Spinal cord (tissue), 10 donors: ENCODE measurements at places on chromosomes 11 and 22.

- no peak for DNase-seq
Measured at GRCh38 chr22:39785232-39785631, 108.3 kb downstream of the ENTHD1 start.

DNA sequence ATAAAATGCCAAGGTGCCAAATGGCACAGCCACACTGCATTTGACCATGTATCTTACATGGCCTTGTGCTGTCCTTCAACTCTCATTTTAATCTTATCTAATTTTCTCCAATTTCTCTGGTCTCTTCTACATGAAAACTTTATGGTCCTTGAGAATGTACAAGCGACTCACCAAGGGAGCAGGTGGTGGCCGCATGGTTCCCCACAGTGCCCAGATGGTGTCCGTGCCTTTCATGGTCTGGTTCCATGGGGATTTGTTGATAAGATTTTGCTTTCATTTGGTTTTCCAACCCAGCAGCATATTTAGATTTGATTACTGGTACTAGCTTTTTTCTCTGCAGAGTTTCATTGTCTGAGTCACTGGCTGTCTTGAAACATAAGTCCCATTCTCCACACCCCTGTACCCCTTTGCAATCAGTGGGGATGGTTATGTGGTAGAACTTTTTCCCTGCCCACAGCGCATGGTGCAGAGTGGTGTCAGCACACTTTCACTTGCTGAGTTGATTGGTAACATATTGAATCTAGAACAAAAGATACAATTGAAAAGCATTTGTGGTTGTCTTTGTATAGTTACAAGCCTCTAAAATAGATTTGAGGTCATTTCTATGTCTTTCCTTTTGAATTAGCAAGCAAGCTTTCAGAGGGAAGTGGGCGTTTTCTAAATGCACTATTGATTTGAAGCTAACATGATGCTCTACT, 24.1 kb downstream of the ZNRF3 start:
- DNase-seq = no peak

- DNase-seq = no peak
Measured at GRCh38 chr22:48734961-48735360, 1092.7 kb downstream of the BRD1 start.

GRCh38 chr11:130029137-130029536, 26.5 kb upstream of the PRDM10 start:
- DNase-seq = no peak
